Type B pancreatic cell (in vitro differentiated cells): ENCODE measurements at places on chromosomes 1 and 21. TPM values are rescaled to one million over a fixed set of nuclear protein-coding genes. Genes with fewer than 3 reads are reported as not detected.

The AGT gene
- total RNA-seq: 125 and 163 TPM in 2 replicates

GRCh38 chr1:64010316-64010715 is 193.1 kb upstream of the UBE2U start:
- DNase-seq: no peak

GRCh38 chr1:218394416-218394815 is 49.3 kb downstream of the TGFB2 start:
- DNase-seq: no peak

GRCh38 chr1:62263814-62264353 is 55.4 kb downstream of the KANK4 start:
- DNase-seq: no peak

- no peak for DNase-seq
Measured at GRCh38 chr1:108565512-108565911, 5.6 kb downstream of the EEIG2 start.

- DNase-seq: peak; percentile 74
Measured at GRCh38 chr1:203592156-203592555, 34.5 kb upstream of the ATP2B4 start.

- DNase-seq: no peak
Measured at GRCh38 chr1:206062464-206062863, 9.5 kb downstream of the RHEX start.

DNA sequence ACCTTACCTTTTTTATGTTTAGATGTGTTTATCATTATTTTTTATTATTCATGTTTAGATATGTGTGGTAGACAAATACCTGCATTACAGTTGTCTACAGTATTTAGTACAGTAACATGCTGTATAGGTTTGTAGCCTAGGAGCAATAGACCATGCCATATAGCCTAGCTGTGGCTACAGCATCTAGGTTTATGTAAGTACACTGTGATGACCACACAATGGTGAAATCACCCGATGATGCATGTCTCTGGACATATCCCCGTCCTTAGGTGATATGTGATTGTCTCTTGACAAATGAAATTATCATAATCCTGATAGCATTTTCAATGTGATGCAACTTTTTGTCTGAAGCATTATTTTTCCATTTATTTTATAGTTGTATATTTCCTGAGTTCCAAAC is 121.2 kb downstream of the DISP1 start:
- no peak for DNase-seq

GRCh38 chr1:226679853-226680516 is 59.1 kb downstream of the ITPKB start:
- peak; percentile 81 for DNase-seq

DNA sequence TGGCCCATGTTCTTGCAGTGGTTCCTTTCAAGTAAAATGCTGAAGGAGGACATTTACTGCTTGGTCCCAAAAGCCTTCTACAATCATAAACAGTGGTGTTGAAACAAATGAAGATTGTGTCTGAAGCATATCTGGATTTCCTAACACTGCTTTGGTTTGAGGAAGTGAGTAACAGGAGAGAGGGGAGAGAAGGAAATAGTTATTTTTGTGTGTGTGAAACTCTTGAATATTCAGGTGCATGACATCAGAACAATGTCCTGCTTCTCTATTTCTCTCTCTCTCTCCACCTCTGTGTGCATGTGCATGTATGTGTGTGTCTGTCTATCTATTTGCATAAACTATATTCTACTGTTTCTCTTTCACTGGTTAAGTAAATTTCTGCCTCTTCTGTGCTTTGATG is 61.4 kb upstream of the TNFSF18 start:
- no peak for DNase-seq

- DNase-seq: no peak
Measured at GRCh38 chr1:183506561-183506960, 34.3 kb downstream of the SMG7 start.

The NUDT17 gene
- total RNA-seq: 2.1 and 4.0 TPM in 2 replicates

The TIE1 gene
- total RNA-seq: 1.3 TPM in 1 of 2 replicates, not detected in the other

DNA sequence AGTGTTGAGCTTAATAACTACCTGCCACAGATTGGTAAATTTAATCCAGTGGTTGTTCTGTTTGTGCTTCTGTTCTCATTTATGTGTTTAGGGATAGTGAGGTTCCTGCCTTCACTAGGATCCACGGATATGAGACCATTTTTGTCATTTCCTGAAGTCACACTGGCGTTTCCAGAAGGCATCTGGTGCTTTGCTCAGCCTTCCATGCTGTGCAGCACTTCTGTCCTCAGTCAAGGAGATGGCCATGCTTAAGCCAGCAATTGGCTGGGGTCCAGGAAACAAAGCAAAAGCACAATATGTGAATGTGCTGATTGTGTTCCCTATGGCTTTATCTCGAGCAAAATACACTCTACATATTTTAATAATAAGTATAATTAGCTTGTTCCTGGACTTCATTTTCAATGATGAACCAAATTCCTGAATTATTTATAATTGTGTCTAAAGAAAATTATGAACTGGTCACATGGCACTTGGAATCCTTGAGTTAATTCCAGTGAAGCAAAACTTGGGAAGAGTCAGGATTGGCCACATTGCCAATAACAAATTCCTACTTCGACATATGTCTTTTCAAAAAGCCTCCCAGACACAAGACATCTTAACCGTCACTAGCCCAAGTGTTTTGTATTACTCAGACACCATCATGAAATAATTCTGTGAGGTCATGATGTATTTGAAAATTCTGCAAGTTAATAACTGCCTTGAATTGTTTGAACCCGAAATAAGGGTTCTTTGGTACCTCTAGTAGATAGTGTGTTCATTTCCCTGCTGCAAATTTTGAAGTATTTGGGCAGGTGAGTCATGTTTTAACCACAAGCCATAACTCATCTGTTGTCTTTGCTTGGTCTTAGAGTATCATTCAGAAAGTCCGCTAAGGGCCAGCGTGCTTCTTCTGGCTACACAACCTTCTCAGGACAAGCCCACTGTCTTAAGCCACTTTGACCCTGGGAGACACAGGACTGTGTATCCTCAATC is 412.4 kb downstream of the DISC1 start:
- no peak for DNase-seq

GRCh38 chr1:233912447-233912846 is 8.0 kb downstream of the SLC35F3 start:
- no peak for DNase-seq

The GALNT2 gene
- 39.9 and 66.3 TPM in 2 replicates for total RNA-seq

GRCh38 chr1:197659171-197659570 is 116.1 kb downstream of the DENND1B start:
- no peak for DNase-seq
